ENCODE measurements at places on chromosomes 5 and 9.

- no peak for DNase-seq
These were observed 67.6 kb downstream of the GHR start for GRCh38 chr5:42490831-42491230.

DNA sequence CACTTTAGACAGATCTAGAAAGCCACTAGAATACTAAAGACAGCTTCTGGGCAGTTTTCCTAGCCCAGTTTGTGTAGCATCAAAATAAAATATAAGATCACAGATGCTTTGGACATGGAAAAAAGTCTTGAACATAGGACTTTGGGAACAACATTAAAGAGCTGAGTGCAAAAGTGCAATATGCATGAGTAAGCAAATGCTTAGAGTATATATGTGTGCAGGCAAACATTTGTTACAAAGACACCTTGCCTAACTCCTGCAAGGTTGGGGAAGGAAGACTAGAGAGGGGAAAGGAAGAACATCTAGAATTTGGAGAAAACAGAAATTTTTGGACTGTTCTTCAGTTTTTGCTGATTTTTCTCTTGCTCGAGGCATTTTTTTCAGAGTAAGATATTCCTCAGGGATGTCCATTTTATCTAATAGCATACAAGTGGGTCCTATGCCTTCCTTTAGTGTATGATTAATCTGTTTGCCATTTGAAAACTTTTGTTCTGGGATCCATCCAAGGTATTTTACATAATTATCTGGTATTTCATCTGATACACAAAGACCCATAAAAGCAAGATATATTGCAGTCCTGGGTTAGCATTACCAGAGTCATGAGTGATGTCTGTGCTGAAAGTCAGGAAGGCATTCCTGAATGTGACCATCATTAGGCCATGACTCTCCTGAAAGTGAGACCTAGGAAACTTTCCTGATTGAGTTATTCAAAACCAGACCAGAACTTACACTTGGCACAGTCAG lies 142.0 kb upstream of the RGMB start:
- no peak for DNase-seq

DNA sequence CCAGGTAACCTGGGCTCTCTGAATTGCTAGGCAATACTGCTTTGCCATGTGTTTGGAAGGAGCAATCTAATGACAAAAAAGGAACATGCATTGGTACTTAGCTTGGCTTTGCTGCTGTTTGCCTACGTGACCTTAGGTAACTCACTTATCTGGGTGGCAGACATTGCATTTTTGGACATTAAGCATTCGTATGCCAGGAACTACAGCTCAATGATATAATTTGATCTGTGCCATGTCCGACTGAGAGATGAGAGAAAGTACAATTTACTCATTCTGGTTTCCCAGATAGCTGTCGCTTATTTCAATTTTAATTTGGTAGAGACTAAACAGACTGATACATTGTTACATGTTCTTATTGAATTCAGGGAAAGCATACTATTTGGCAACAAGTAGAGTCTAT lies 63.2 kb upstream of the FRRS1L start:
- DNase-seq = no peak

- DNase-seq = no peak
These were observed 96.9 kb upstream of the RASA1 start for GRCh38 chr5:87170799-87171198.
